ENCODE measurements at places on chromosomes 1 and 21. TPM values are rescaled to one million over a fixed set of nuclear protein-coding genes. Genes with fewer than 3 reads are reported as not detected.

SPRR2E gene
- not detected for polyA plus RNA-seq

FAM3B gene
- polyA plus RNA-seq = not detected

DIO1 gene
- polyA plus RNA-seq = 0.11 TPM

ECM1 gene
- polyA plus RNA-seq = not detected

- peaks cover 37% of the 10 kb centered on the region for H3K36me3 ChIP-seq
- no peak overlapping the region for H3K4me3 ChIP-seq
- no peaks in the 10 kb centered on the region for H3K4me1 ChIP-seq
- H3K27me3 ChIP-seq = peaks cover 4% of the 10 kb centered on the region
Measured at GRCh38 chr21:36411301-36411700, 26.1 kb downstream of the CHAF1B start.

GRCh38 chr21:34956416-34957316, 92.4 kb downstream of the RUNX1 start:
- peaks cover 89% of the 10 kb centered on the region for H3K4me1 ChIP-seq
- peaks cover 11% of the 10 kb centered on the region for H3K36me3 ChIP-seq
- no peaks in the 10 kb centered on the region for H3K27me3 ChIP-seq
- no peak overlapping the region for H3K27ac ChIP-seq
- H3K4me3 ChIP-seq = no peak overlapping the region

GRCh38 chr1:226658546-226659125, 80.4 kb downstream of the ITPKB start:
- H3K27me3 ChIP-seq = peaks cover 14% of the 10 kb centered on the region
- H3K27ac ChIP-seq = no peak overlapping the region
- peaks cover 48% of the 10 kb centered on the region for H3K4me1 ChIP-seq
- no peak overlapping the region for H3K4me3 ChIP-seq
- H3K36me3 ChIP-seq = peaks cover 3% of the 10 kb centered on the region
- DNase-seq = no peak

DNA sequence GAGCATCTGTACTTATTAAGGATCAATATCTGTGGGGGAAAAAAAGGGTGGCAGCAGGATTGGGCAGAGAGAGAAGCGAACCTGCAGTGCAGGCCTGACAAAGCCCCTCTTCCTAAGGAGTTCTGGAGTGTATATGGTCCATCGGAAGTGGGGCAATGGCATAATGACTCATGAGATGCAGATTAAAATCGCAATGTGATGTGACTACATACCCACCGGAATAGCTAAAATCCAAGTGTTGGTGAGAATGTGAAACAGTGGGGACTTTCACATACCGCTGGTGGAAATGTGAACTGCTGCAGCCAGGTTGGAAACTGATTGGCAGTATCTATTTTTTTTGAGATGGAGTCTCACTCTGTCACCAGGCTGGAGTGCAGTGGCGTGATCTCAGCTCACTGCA, 8.2 kb upstream of the CREG1 start:
- no peaks in the 10 kb centered on the region for H3K36me3 ChIP-seq
- no peak overlapping the region for H3K4me3 ChIP-seq
- H3K27me3 ChIP-seq = peaks cover 7% of the 10 kb centered on the region

DNA sequence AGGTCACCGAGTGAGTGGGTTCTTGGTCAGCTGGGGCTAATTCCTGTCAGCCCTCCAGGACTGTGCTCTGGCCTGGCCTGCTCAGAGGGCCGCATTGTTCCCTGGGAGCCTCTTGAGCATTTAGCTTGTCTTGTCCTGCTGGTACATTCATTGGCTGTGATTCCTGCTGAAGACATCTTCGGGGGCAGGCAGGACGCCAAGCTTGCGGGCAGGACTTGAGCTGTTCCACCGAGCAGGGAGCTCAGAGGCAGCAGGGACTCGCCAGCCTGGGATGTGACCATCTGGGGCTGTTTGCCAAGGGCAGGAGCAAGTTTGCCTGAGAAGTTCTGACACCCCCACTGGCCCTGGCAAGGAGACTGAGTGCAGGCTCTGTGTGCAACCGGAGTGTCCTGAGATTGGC, 7.0 kb upstream of the SLC26A9 start:
- no peak for DNase-seq
- no peaks in the 10 kb centered on the region for H3K36me3 ChIP-seq
- peaks cover 2% of the 10 kb centered on the region for H3K27me3 ChIP-seq
- no peak overlapping the region for H3K4me3 ChIP-seq

DNA sequence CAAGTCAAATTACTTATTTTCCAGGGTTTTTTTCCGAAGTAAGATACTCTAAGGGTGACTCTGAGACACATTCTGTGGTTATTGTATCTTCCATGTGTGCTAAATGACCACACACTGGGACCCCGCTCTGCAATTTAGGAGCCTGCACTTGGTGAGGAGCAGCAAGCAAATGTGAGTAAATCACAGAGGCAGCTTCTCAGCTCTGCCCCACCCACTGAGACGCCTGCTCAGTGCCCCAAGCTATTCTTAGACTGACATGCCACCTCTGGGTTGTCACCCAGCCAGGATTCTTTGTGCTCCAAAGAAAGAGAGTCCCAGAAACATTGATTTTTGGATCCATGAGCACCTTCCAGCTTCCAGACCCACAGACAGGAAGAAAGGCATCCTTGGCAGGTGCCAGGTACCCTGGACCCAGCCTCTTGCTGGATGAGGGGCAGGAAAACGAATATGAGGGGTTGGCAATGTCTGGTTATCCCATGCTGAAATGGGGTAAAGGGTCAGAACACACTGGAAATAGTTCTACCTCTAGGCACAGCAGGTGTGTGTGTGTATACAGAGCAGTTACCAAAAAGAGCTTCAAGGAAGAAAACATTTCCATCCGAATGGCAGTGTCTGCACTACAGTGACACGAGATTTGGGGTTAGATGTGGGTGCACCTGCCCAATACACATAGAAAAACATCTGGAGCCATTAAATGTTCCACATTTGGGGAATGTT, 41.2 kb downstream of the TNR start:
- H3K27me3 ChIP-seq = peaks cover 3% of the 10 kb centered on the region
- no peak overlapping the region for H3K27ac ChIP-seq
- H3K4me1 ChIP-seq = no peaks in the 10 kb centered on the region
- no peak for DNase-seq
- no peak overlapping the region for H3K4me3 ChIP-seq
- no peaks in the 10 kb centered on the region for H3K36me3 ChIP-seq

DNA sequence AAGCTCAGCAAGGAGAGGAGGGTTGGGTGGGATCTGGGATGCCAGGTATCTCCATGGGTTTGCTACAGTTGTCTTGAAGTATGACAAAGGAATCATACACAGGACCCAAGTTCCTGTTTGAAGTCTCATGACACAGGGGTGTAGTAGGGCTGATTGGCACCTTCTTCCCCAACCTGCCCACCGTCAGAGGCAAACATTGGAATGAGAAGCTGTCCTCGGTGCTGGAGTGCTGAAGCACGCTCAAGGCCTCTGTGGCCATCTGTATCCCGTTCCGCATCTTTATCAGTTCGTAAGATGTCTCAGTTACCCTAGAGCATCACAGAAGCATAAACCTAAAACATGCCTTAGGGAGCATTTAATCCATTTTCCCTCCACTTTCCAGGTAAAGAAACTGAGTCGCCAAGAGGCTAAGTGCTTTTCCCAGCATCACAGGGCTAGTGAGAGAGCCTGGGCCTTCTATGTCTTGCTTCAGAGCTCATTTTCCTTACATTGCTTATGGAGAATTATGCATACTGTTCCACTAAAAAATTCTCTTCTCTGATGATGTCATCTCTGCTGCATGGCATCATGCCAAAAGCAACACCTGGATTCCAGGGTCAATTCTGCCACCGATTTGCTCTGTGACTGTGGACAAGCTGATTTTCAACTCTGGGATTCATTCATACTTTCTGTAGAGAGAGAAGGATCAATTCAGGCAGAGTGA, 34.2 kb downstream of the VWA5B1 start:
- no peaks in the 10 kb centered on the region for H3K36me3 ChIP-seq
- peaks cover 8% of the 10 kb centered on the region for H3K27me3 ChIP-seq
- no peaks in the 10 kb centered on the region for H3K4me1 ChIP-seq
- H3K4me3 ChIP-seq = no peak overlapping the region
- no peak for DNase-seq

DNA sequence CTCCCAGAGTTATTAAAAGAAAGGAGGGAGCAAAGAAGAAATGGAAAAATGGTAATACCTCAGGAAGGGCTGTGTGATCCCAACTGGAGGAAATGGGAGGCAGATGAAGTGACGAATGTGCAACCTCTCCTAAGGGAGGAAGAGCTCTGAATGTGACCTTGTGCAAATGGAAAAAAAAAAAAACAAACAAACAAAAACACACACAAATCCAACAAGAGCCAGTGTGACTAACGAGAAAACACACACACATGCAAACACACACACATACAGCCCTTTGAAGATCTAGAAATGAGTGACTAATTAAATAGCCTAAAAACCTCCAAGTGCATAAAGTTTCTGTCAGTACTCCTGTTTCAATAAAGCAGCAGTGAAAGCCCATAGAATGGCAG, 49.0 kb downstream of the CCN1 start:
- no peaks in the 10 kb centered on the region for H3K4me1 ChIP-seq
- H3K27ac ChIP-seq = no peak overlapping the region
- DNase-seq = no peak
- peaks cover 50% of the 10 kb centered on the region for H3K36me3 ChIP-seq

DNA sequence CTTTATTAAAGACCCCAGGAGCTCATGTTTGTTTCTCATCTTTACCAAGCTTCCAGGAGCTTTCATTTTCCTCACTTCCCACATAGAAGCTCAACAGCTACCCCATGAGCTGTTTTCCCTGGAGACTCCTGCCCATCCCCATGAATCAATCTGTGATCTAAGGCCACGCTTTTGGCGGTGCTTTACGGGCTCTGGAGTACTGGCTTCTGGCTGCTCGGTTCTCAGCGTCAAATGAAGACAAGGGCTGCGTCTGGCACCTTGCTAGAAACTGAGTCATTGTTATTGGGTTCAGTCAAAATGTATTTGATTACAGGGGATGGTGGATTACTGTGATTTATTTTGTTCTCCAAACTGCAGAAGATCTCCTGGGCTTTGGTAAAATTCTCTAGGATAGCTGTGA, 39.9 kb downstream of the ACP6 start:
- peaks cover 24% of the 10 kb centered on the region for H3K4me1 ChIP-seq
- H3K4me3 ChIP-seq = no peak overlapping the region
- H3K36me3 ChIP-seq = peaks cover 25% of the 10 kb centered on the region
- no peak overlapping the region for H3K27ac ChIP-seq
- no peaks in the 10 kb centered on the region for H3K27me3 ChIP-seq

- H3K27ac ChIP-seq = peak overlapping the region; percentile 50
- H3K36me3 ChIP-seq = peaks cover 15% of the 10 kb centered on the region
- no peak overlapping the region for H3K4me3 ChIP-seq
- DNase-seq = no peak
- H3K4me1 ChIP-seq = peaks cover 17% of the 10 kb centered on the region
Measured at GRCh38 chr1:21090463-21090862, 86.2 kb downstream of the EIF4G3 start.

DNA sequence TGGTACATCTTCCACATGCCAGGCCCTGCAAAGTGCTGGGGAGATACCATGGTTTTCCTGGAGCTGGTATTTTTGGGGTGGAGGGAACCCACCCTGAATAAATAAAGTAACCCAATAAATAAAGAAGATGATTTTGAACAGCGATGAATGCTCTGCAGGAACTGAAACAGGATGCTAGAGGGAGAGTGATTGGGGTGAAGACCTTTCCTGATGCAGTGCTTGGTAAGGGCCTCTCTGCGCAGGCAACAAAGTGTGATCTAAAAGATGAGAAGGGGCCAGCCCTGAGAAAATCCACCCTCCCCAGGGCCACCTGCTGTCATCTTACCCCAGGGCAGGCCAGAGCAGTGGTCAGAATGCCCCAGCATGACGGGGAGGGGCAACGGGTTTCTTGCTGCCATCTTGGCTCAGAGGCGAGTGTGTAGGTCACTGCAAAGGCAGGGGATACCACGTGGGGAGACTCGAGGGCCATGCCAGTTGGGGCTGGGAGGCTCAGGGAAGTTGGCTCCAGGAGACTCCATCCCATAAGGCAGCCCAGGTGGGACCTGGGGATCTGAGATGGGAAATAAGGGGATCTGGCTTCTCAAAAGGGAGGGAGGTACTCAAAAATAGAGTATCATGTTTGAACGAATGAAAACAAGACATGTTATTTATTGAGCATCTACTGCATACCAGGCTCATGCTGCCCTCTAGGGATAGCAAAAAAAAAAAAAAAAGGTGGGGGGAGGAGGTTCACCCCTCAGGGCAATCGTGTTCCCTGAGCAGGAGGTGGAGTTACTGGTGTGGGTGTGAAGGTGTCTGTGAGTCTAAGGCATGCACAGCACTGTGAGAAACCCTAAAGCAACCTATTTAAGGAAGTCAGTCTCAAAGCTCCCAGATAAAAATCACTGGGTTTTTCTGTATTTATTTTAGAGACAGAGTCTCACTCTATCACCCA, 2.8 kb downstream of the SRARP start:
- no peaks in the 10 kb centered on the region for H3K36me3 ChIP-seq
- no peaks in the 10 kb centered on the region for H3K4me1 ChIP-seq
- peaks cover 2% of the 10 kb centered on the region for H3K27me3 ChIP-seq
- peak overlapping the region; percentile 16 for H3K27ac ChIP-seq

GRCh38 chr1:205668951-205669340, 11.4 kb downstream of the SLC45A3 start:
- no peaks in the 10 kb centered on the region for H3K4me1 ChIP-seq
- H3K27me3 ChIP-seq = peaks cover 7% of the 10 kb centered on the region
- H3K27ac ChIP-seq = no peak overlapping the region
- no peak for DNase-seq
- H3K4me3 ChIP-seq = no peak overlapping the region
- no peaks in the 10 kb centered on the region for H3K36me3 ChIP-seq

GRCh38 chr1:46522184-46522968, 29.1 kb downstream of the KNCN start:
- peaks cover 5% of the 10 kb centered on the region for H3K27me3 ChIP-seq
- no peak overlapping the region for H3K27ac ChIP-seq
- no peaks in the 10 kb centered on the region for H3K4me1 ChIP-seq
- no peaks in the 10 kb centered on the region for H3K36me3 ChIP-seq
- DNase-seq = no peak
- H3K4me3 ChIP-seq = no peak overlapping the region

GRCh38 chr1:240877605-240878004, 265.6 kb upstream of the GREM2 start:
- DNase-seq = no peak
- no peak overlapping the region for H3K4me3 ChIP-seq
- H3K27me3 ChIP-seq = no peaks in the 10 kb centered on the region
- H3K4me1 ChIP-seq = no peaks in the 10 kb centered on the region
- H3K36me3 ChIP-seq = no peaks in the 10 kb centered on the region

GRCh38 chr1:8373581-8374241, 55.8 kb downstream of the SLC45A1 start:
- DNase-seq = no peak
- no peaks in the 10 kb centered on the region for H3K36me3 ChIP-seq
- no peak overlapping the region for H3K4me3 ChIP-seq
- no peaks in the 10 kb centered on the region for H3K27me3 ChIP-seq
